RWPE2 (cell line): ENCODE measurements at places on chromosomes 4 and X.
A peak's percentile ranks its signal among the peaks of the same experiment; 100 is the strongest.

- no peaks in the 10 kb centered on the region for H3K4me1 ChIP-seq
- no peaks in the 10 kb centered on the region for H3K36me3 ChIP-seq
These were observed 20.6 kb downstream of the GSX2 start for GRCh38 chr4:54120518-54120917.

- H3K27ac ChIP-seq = no peak overlapping the region
- H3K4me3 ChIP-seq = peak overlapping the region; percentile 50
- H3K4me1 ChIP-seq = no peaks in the 10 kb centered on the region
- DNase-seq = no peak
- H3K27me3 ChIP-seq = no peaks in the 10 kb centered on the region
These were observed 855 bp downstream of the GPRASP2 start for GRCh38 chrX:102712981-102713625.

- no peaks in the 10 kb centered on the region for H3K4me1 ChIP-seq
- H3K27me3 ChIP-seq = peaks cover 16% of the 10 kb centered on the region
- no peaks in the 10 kb centered on the region for H3K36me3 ChIP-seq
- no peak overlapping the region for H3K4me3 ChIP-seq
- no peak overlapping the region for H3K27ac ChIP-seq
- no peak for DNase-seq
These were observed 389.6 kb upstream of the IGFBP7 start for GRCh38 chr4:57499786-57500185.

DNA sequence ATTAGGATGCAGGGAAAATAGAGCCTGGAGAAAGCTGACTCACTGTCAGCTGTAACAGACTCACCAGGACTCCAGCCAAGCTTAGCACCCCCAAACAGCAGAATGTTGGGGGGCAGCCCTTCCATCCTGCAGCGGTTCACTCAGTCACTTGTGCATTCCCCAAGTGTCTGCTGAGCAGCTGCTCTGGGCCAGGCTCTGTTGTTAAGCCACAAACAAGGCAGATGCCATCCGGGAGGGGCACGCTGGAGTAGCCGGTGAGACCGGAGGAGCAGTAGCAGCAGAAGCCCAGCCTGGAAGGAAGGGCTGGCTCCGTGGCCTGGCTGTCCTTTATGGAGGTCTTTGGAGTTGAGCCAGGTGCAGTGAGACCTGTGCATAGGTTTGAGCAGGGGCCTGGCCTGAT is 22.0 kb downstream of the CCNQ start:
- H3K27ac ChIP-seq = no peak overlapping the region
- H3K4me3 ChIP-seq = no peak overlapping the region
- no peaks in the 10 kb centered on the region for H3K36me3 ChIP-seq
- DNase-seq = no peak
- no peaks in the 10 kb centered on the region for H3K27me3 ChIP-seq

- DNase-seq = no peak
- H3K27ac ChIP-seq = no peak overlapping the region
- no peaks in the 10 kb centered on the region for H3K27me3 ChIP-seq
- H3K4me1 ChIP-seq = no peaks in the 10 kb centered on the region
- H3K36me3 ChIP-seq = peaks cover 49% of the 10 kb centered on the region
- H3K4me3 ChIP-seq = no peak overlapping the region
These were observed 6.1 kb upstream of the BDH2 start for GRCh38 chr4:103105558-103106356.

DNA sequence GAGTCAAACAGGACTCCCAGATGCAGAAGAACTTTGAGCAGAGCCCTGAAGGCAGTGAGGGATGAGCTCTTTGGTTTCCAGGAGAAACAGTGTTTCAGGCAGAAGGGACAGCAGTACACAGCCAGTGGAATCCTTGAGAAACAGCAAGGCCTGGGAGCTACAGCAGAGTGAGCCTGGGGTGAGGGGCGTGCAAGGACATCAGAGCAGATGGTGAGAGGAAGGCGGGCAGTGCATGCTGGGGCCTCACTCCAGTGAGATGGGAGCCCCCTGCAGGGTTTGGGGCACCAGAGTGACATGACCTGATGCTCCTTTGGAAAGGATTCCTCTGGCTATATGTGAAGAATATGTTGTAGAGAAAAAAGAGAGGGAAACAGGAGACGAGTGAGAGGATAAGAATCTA is 98.1 kb upstream of the EGFL6 start:
- H3K4me3 ChIP-seq = no peak overlapping the region
- no peak overlapping the region for H3K27ac ChIP-seq

- DNase-seq = no peak
- H3K27me3 ChIP-seq = no peaks in the 10 kb centered on the region
- no peak overlapping the region for H3K27ac ChIP-seq
- H3K36me3 ChIP-seq = no peaks in the 10 kb centered on the region
- no peak overlapping the region for H3K4me3 ChIP-seq
- no peaks in the 10 kb centered on the region for H3K4me1 ChIP-seq
These were observed 172.7 kb downstream of the GPAT3 start for GRCh38 chr4:83708500-83709175.
